ENCODE measurements at places on chromosomes 11 and 22. TPM values are rescaled to one million over a fixed set of nuclear protein-coding genes. Genes with fewer than 3 reads are reported as not detected.

HEPHL1 gene
- not detected for total RNA-seq

TMPRSS4 gene
- total RNA-seq = 0.30 TPM

- no peak overlapping the region for H3K27ac ChIP-seq
- no peak overlapping the region for H3K4me3 ChIP-seq
- peaks cover 9% of the 10 kb centered on the region for H3K4me1 ChIP-seq
- H3K27me3 ChIP-seq = no peaks in the 10 kb centered on the region
Measured at GRCh38 chr11:133492895-133493294, 39.4 kb downstream of the OPCML start.

DNA sequence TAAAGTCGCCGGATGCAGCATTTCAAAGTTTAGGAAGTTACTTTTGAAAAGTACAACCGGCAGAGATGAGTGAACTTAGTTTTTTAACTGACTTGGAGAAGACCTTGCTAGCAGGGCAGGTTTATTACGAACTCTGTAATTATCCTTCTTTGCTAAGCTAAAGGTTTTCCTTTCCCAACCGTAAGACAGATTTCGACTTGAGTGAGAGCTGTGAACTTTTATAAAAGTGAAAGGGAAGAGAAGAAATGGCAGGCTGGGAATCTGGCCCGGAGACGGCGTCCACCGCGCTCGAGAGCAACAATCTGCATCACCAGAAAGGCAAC lies 659 bp upstream of the TEAD1 start:
- peak overlapping the region; percentile 98 for H3K27ac ChIP-seq
- H3K4me3 ChIP-seq = peak overlapping the region; percentile 84
- peaks cover 40% of the 10 kb centered on the region for H3K4me1 ChIP-seq
- no peaks in the 10 kb centered on the region for H3K27me3 ChIP-seq
- H3K36me3 ChIP-seq = no peaks in the 10 kb centered on the region

DNA sequence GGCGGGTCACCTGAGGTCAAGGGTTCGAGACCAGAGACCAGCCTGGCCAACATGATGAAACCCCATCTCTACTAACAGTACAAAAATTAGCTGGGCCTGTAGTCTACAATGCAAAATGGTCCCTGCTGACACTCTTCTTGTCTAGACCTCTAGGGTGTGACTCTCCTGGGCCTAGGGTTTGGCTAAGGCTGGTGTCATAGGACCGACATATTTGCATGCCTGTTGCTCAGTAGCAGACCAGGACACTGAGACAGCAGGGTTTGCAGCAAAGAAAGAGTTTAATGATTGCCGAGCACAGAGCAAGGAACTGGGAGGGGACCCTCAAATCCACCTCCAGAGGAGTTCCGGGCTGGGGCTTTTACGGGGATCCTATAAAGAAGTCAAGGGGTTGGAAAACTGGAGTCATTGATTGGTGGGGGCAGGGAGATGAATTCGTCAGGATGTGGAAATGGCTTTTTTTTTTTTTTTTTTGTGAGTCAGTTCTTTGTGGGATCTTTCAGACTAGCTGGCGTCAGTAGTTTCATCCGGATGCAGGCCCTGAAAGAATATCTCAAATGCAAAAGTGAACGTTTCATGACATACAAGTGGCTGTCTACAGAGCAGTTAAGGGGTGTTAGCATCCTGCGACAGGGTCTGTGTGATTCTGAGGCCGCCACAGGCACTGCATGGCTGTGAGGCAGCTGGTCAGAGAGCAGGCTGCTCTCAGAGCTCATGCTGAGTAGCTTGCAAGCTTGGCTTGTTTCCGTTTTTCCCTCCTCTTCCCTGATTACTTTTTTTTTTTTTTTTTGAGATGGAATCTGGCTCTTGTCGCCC lies 27.2 kb upstream of the A4GALT start:
- no peak overlapping the region for H3K4me3 ChIP-seq
- no peaks in the 10 kb centered on the region for H3K27me3 ChIP-seq

- peaks cover 48% of the 10 kb centered on the region for H3K4me1 ChIP-seq
- peaks cover 5% of the 10 kb centered on the region for H3K36me3 ChIP-seq
- DNase-seq = peak; percentile 57
- peak overlapping the region; percentile 73 for H3K27ac ChIP-seq
Measured at GRCh38 chr11:18706330-18707243, 8.0 kb downstream of the TMEM86A start.

DNA sequence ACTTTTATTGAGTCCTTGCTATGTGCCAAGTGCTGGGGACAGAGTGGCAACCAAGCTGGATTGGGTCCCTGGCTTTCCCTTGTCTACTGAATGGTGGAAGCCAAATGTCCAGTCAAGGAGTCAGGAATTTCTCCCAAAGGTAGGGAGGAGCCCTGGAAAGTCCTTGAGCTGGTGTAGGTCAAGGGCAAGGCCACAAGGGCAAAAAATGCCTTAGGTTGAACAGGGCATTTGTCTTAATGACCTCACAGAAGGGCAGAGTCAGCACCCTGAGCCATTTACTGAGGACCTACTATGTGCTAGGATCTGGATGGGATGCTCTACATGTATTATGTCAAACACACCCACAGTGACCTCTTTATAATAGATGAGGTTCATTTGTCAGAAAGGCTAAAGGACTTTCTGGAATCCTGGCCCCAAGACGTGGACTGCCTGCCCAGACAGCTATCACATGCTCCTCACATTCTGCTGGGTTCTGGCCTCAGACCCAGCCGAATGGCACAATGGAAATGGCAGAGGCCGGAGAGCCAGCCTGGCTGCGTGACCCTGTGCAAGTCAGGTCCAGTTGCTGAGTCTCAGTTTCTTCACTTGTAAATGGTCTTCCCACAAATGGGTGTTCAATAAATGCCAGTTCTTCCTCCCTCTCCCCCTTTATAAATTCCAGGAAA lies 17.7 kb downstream of the MOGAT2 start:
- peaks cover 27% of the 10 kb centered on the region for H3K4me1 ChIP-seq
- H3K27me3 ChIP-seq = no peaks in the 10 kb centered on the region
- no peak for DNase-seq
- peak overlapping the region; percentile 76 for H3K27ac ChIP-seq

GRCh38 chr11:69382131-69383128 lies 88.5 kb downstream of the MYEOV start:
- peak overlapping the region; percentile 68 for H3K27ac ChIP-seq
- H3K36me3 ChIP-seq = no peaks in the 10 kb centered on the region
- peak; percentile 57 for DNase-seq
- no peaks in the 10 kb centered on the region for H3K27me3 ChIP-seq
- peak overlapping the region; percentile 33 for H3K4me3 ChIP-seq
- peaks cover 4% of the 10 kb centered on the region for H3K4me1 ChIP-seq

DNA sequence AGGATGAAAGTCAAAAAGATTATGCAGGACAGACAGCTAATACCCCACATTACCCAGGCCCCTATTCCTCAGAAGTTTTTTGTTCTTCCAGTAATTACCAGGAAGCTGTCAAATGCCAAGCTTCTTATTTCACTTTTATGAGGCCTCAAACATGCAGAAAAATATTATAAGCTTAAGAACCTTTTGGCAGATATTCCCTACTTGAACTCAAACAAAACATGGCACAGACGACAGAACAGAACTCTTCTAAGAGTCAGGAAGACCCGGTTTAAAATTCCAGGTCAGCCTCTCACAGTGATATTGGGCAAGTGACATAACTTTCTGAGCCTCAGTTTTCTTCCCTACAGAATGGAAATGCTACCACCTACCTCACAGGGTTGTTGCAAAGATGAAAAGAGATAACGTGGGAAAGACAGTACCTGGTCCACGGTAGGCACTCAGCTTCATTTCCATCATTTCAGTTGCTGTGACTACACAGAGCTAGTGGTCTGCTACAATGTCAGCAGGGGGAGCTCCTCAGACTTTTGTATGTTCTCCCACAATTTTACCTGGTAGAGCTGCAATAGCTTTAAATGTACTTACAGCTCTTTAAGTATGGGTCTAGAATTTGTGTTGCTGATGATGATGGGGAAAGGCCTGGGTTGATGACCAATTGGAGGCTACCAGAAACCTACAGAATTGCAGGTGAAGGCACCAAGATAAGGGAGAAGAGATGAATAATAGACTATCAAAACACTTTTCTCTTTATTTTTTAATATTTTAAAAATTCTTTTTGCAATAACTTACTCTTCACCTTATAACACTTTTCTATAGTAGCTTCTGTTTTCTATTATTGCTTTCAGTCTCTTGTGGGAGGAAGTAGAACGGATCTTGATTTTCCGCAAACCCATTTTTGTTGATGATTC lies 98.3 kb upstream of the CHRM4 start:
- peaks cover 43% of the 10 kb centered on the region for H3K4me1 ChIP-seq
- no peak for DNase-seq
- H3K36me3 ChIP-seq = peaks cover 10% of the 10 kb centered on the region
- no peak overlapping the region for H3K27ac ChIP-seq
- H3K4me3 ChIP-seq = no peak overlapping the region

OR4A16 gene
- not detected for total RNA-seq

GRCh38 chr11:101987370-101987769 lies 59.9 kb upstream of the CFAP300 start:
- no peaks in the 10 kb centered on the region for H3K4me1 ChIP-seq
- no peak for DNase-seq

DNA sequence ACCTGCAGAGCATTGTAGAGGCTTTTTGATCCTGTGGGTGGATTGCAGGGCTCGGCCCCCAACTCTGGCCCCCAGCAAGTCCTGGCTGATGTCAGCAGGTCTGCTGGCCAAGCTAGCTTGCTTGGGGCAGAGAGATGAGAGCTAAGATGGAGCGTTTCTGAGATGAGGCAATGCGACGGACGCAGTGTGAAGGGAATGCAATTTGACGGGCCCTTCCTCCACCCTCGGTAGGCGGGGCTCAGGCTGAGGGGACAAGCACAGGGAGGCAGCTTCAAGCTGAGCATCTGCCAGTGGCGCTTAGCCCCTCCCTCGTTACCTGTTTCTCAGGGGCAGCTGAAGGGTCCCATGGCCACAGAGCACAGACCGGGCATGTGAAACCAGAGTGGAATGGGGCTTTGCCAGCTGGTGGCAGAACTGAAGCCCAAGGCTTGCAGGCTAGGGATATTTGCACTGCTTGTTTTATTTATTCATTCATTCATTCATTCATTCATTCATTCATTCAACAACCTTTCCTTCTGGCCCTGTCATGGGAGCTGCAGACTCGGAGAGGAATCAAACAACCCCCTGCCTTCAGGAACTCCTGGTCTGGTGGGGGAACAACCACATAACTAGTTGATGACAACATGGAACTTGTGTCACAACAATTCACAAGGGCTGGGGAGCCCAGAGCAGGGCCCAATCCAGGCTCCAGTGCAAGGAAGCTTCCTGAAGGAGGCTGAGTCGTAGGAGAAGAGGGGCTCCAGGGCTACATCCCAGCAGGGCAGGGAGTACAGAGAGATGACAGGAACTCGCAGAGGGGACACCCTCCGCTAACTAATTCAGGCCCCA lies 66.8 kb downstream of the THAP12 start:
- no peaks in the 10 kb centered on the region for H3K36me3 ChIP-seq
- no peak overlapping the region for H3K27ac ChIP-seq
- DNase-seq = no peak
- H3K4me1 ChIP-seq = peaks cover 6% of the 10 kb centered on the region

DNA sequence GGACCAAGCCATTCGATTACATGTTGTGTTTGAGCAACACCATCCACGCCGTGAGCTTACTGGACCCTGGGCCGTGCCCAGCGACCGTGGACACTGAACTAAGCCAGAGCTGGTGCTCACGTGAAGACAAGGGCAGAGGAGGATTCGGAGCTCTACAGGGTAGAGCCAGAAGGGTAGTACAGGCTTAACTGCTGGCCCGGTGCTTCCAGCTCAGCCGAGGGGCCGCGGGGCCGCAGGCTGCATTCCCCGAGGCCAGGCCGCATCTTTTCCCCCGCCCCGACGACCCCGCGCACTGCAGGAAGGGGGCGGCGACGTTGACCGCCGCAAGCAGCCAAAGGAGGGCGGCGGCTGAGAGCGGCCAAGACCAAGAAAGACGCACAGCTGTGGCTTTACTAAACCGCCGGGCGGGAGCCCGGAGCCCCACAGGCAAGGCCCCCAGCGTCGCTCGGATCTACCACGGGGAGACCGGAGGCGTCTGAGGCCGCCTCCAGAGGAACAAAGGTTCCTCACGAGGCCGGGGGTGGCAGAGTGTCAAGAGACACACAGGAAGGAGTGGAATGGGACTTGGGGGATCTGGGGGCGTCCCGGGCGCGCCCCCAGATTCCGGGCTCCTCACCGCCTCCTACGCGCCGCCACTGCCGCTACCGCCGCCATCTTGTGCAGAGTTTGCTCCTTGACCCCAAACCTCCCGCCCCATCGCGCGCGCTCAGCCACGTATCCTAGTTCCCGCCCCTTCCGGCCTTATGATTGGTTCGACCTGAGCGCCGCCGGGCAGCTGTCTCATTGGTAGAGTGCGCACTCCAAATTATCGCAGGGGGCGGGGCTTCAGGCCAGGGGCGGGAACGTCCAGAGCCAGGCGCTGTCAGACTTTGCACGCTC lies at the start of gene GANAB:
Gene GANAB (minus strand): TSS at position 668 of the 879 bp plus-strand sequence. CDS start 14 bp downstream, at position 654.
- peak; percentile 99 for DNase-seq
- H3K4me1 ChIP-seq = peaks cover 50% of the 10 kb centered on the region
- H3K27me3 ChIP-seq = no peaks in the 10 kb centered on the region
- H3K36me3 ChIP-seq = peaks cover 51% of the 10 kb centered on the region

GRCh38 chr22:18031695-18032454 lies 7.5 kb upstream of the MICAL3 start:
- H3K27ac ChIP-seq = peak overlapping the region; percentile 56
- H3K36me3 ChIP-seq = no peaks in the 10 kb centered on the region
- H3K4me3 ChIP-seq = no peak overlapping the region

GRAMD1B gene
- 31.8 TPM for total RNA-seq

DNA sequence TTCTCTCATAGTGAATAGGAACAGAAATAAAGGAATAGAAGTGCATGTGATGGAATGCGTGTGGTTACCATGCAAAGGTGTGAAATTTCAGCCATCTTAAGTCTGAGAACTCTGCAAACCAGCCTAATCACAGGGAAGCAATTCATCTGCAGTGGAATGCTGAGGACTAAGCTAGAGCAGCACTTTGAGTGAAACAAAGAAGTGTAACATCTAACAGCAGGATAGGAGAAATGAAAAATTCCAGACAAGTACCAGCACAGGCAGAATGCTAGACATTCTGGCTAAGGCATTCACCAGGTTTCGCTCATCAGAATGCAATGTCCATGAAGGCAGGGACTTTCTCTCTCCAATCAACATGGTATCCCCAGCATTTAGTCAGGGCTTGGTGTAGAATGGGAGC lies 41.2 kb upstream of the SLC36A4 start:
- H3K27me3 ChIP-seq = no peaks in the 10 kb centered on the region
- H3K4me1 ChIP-seq = peaks cover 7% of the 10 kb centered on the region
- DNase-seq = no peak
- no peak overlapping the region for H3K4me3 ChIP-seq

HTR3B gene
- not detected for total RNA-seq

GRCh38 chr11:74325649-74326645 lies 14.5 kb upstream of the P4HA3 start:
- no peak overlapping the region for H3K4me3 ChIP-seq
- no peaks in the 10 kb centered on the region for H3K27me3 ChIP-seq
- DNase-seq = peak; percentile 86

P4HA3 gene
- 0.16 TPM for total RNA-seq

GRCh38 chr22:49721211-49721763 lies 106.4 kb downstream of the BRD1 start:
- DNase-seq = no peak
- H3K36me3 ChIP-seq = no peaks in the 10 kb centered on the region
- H3K4me3 ChIP-seq = no peak overlapping the region
- H3K4me1 ChIP-seq = peaks cover 14% of the 10 kb centered on the region
- H3K27me3 ChIP-seq = peaks cover 80% of the 10 kb centered on the region

HEPN1 gene
- not detected for total RNA-seq

Measured in left ventricle myocardium inferior (tissue), 1 donor.